NCI-H187 treated with DMSO at 0.1 percent for 48 hours (cell line): ENCODE measurements at places on chromosomes 11 and 22.

DNA sequence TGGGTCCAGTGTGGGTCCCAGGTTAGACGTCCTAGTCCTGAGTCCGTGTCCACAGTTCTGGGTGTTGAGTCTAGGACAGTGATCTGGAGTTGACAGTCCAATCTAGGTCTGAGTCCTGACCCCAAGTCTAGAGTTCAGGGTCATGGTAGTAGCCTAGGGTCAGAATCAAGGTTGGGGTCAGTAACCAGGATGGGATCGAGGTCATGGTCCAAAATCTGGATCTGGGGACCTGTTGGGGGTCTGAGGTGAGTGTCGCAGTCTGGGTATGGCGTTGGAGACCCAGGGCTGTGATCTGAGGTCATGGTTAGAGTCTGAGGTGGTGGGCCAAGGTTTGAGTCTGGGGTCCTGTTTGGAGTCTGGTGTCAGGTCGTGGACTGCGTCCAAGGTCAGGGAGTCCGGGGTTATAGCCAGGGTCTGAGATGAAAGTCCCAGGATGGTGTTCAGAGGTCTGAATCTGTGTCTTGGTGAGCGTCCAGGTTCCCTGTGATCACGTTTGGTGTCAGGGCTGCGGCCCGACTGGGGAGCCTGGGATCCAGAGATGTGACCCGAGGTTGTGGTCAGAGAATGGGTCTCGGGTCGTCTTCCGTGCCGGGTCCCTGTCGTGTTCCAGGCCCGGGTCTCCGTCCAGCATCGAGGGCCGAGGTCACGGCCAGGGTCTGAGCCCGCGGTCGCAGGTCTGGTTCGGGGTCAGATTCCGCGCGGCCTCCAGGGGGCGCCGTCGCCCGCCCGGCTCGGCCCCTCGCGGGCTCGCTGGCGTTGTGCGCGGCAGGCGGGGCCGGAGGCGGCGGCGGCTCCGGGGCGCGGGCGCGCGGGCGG lies 432 bp upstream of the GRK2 start:
- no peak for DNase-seq

DNA sequence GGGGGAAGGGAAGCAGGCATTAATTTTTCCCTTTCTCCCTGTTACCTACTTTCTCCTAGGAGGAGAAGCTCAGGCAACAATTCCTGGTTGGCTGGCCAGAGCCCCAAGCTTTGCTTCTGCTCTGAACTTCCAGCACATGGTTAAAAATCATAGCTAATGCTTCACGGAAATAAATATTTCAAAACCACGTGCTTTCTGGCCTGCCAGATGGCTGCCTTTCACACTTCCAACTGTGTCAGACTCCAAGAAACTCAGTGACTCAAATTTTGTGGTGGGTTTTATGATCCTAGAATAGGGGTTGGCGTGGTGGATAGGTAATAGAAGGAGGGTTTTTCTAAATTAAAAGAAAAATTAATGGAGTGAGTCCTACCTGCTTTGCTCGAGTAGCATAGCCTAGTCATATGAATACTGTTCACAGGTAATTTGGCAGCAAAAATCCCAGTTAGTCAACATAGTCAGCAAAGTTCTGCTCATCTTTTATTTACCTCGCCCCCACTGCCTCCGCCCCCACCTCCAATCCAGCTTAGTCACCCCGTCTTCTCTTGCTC lies 58.6 kb downstream of the SC5D start:
- DNase-seq: no peak

- no peak for DNase-seq
Measured at GRCh38 chr11:134634897-134635831, 223.1 kb upstream of the B3GAT1 start.

DNA sequence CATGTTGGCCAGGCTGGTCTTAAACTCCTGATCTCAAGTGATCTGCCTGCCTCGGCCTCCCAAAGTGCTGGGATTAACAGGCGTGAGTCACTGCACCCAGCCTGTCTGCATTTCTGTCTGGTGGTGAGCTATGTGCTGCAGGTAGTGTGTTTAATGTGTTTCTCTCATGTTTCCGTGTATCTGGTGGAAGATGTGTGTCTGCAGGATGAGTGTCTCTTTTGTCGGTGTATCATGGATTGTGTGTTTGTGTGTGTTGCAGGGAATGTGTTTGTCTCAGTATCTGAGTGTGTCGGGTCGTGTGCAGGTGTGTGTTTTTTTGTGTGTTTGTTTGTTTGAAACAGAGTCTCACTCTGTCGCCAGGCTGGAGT lies 16.1 kb downstream of the SCARF2 start:
- no peak for DNase-seq

GRCh38 chr11:95704865-95705264 lies 84.7 kb downstream of the FAM76B start:
- no peak for DNase-seq
